Thyroid gland (tissue), 4 donors: ENCODE measurements at places on chromosomes 13 and 19. TPM values are rescaled to one million over a fixed set of nuclear protein-coding genes. Genes with fewer than 3 reads are reported as not detected.
A peak's percentile ranks its signal among the peaks of the same experiment; 100 is the strongest.

AXL gene
- total RNA-seq, result 61.3 TPM

OSCAR gene
- 0.39 TPM for total RNA-seq

DNA sequence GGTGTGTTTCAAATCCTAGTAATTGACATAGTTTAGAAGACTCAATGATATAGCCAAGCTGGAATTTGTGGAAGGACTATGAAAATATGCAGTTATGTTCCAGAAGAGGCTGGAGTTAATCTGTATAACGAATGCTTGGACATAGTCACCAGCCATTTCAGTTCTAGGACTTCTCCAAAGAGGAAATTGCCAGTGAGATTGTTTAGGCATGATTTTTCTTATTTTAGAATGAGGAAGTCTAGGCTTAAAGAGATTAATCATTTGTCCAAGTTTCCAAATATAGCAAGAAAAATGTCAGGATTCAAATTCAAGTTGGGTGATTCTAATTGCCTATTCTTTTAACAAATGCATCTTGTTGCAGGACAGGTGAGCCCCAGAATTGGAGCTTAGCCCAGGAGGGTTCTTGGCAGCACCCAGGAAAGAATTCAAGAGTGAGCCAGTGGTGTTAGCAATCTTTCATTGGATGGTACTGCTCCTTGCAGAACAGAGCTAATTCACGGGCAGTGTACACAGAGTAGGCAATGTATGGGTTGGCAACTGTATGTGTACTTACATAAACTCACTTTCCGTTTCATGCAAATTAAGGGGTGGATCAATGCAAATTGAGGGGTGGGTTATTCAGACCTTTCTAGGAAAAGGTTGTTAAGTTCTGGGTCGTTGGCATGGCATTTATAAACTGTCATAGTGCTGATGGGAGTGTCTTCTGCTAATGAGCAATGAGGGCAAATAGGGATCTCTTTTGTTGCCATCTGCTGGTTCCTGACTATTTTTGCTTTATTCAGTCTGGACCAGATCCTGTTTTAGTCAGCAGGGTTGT lies 763.1 kb upstream of the SLITRK1 start:
- H3K4me3 ChIP-seq, result no peak overlapping the region
- H3K27ac ChIP-seq, result no peak overlapping the region
- H3K4me1 ChIP-seq, result no peaks in the 10 kb centered on the region
- no peaks in the 10 kb centered on the region for H3K27me3 ChIP-seq

GRCh38 chr19:42081584-42082203 lies 5.7 kb downstream of the ZNF574 start:
- H3K4me1 ChIP-seq, result peaks cover 10% of the 10 kb centered on the region
- DNase-seq, result no peak
- H3K36me3 ChIP-seq, result peaks cover 36% of the 10 kb centered on the region
- H3K27me3 ChIP-seq, result no peaks in the 10 kb centered on the region

DNA sequence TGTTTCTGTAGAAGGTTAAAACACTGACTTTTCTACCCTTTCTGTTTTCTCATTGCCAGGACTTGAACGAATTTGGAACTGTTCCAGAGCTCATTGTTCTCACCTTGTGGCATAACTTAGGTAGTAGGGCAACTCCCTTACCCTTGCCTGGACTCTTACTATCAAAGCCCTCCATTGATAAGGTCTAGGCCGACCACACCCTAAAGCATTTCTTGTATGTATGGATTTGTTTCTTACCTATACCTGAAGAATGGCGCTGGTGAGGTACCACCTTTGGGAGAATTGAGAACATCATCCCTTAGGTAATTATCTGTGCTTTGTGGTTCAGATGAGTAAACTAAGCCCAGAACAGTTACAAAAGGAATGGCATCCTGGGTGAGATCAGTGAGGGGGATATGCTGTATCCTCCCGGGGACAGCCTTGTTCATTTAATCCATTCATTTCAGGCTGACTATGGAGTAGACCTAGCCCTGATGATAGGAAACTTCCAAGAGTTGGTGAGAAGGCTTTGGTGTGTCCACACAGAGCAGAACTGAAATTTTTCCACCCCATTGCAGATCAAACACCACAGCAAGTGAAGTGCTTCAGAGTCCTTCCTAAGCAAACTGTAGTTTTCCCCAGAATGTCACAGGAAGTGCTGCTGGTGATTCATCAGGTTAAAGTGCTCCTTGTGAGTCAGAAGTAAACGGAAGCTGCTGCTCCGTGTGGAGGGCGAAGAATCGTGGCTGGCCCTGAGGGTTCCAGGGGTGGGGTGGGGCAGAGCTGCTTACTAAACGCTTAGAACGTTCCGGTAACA lies 113.0 kb downstream of the TEX26 start:
- no peaks in the 10 kb centered on the region for H3K27me3 ChIP-seq
- peak overlapping the region; percentile 6 for H3K27ac ChIP-seq
- H3K4me1 ChIP-seq, result peaks cover 19% of the 10 kb centered on the region
